ENCODE measurements at places on chromosomes 11 and 22.
A peak's percentile ranks its signal among the peaks of the same experiment; 100 is the strongest.

GRCh38 chr11:123564221-123564620 lies 90.2 kb downstream of the SCN3B start:
- no peak for DNase-seq

DNA sequence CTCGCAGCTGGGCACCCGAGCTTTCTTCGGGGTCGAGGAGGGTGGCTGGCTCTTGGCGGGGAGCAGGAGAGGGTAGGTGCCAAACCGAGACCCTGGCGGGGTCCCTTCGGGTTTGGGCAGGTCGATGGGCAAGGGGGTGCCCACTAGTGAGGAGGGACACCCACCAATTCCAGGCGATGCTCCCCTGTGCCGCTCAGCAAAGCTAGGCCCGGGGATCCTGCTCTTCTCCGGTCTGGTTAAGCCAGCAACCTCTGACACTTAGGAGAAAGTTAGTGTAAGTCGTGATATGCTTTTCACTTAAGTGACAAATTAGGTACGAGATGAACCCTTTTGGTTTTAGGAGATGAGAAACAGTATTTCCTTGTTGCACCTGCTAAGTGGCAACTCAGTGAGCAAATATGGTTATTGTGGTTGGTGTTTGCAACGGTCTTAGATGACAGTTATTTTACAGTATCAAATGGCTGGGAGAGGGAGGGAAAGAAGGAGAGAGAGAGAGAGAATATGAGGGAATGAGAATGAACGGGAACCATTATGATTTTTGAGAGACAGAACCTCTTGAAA lies 565 bp downstream of the NUCB2 start:
- DNase-seq, result no peak

DNA sequence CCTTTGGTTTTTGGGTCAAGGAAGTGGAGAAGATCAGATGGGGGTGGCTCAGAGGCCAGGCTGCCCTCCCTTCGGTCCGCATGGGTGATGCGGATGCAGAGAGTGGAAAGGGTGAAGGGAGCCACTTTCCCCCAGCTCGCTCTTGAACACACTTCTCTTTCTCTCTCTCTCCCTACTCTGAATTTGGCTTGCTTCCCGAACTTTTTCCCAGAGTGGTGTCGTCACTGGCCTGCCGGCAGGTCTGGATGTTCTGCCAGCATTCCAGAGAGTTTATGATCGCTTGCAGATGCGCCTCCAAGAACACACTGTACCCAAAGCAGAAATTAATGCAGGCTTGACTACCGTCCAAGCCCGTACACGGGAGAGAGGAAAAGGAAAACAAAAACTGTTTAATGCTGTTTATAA lies 103.2 kb downstream of the ZBTB16 start:
- peak; percentile 97 for DNase-seq

GRCh38 chr11:133291780-133292179 lies 240.5 kb downstream of the OPCML start:
- DNase-seq, result no peak

- no peak for DNase-seq
Observed at GRCh38 chr22:42623756-42624441, 9.2 kb upstream of the POLDIP3 start.

- DNase-seq, result peak; percentile 70
Observed at GRCh38 chr22:48901324-48901723, 926.3 kb downstream of the BRD1 start.

DNA sequence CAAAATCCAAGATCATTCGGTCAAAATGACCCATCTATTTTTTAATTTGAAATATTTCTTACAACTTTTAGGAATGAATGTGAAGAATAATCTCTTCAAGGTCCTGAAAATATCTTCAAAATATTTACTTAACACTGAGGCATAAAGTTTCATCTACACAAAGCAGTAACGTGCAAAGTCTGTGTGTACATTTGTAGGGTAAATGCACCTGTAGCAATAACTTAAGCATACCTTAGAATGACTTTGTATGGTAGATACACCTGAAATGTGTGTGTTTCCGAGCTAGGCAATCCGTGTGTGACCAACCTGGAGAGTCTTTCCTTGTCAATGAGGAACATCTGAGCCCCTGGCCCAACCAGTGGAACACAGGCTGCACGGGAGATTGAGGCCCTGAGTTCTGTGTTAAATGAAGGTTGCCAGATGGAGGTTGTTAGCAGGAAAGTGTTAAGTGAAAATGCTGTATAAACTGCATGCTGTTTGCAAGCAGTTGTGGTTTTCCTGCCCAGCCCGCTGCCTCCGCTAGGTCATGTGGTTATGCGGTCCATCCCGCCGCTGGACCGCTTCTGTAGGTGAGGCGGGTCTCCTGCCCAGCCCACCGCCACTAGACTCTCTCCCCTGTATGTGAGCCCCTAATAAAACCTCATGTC lies 7.6 kb upstream of the CTR9 start:
- no peak for DNase-seq

GRCh38 chr22:47022475-47022874 lies 260.0 kb downstream of the TBC1D22A start:
- no peak for DNase-seq

GRCh38 chr11:61795876-61796526 lies 3.3 kb downstream of the FEN1 start:
- no peak for DNase-seq

- DNase-seq, result no peak
Observed at GRCh38 chr11:84022695-84023094, 736.5 kb upstream of the CCDC90B start.

- peak; percentile 35 for DNase-seq
Observed at GRCh38 chr11:14500181-14500651, 605 bp upstream of the COPB1 start.

GRCh38 chr11:126476266-126476924 lies 120.9 kb downstream of the ST3GAL4 start:
- no peak for DNase-seq

GRCh38 chr11:14766585-14766984 lies 123.0 kb downstream of the PDE3B start:
- DNase-seq, result no peak

DNA sequence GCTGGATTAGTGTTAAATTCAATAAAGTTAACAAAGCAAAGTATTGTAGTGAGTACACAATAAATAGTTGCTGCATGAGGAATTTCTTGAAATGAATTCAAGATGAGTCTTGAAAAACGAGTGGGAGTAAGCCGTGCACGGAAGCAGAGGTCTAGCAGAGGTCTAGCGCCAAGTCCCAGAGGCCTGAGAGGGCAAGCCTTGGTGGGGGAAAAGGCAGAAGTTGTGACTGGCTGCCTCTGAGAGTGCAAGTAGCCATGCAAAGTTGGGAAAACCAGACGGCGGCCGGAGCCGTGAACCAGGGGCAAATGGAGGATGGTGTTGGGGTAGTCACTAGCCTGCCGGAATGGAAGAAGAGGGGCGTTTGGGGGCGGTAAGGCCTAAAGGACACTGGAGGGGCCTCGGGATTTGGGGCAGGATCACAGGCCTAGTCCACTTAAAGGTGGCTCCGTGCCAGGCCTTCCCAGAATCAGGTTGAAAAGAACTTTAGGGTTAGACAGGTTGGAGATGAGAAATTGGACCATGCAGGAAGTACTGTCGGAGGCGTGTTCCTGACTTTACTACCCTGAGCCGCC lies 379 bp upstream of the SLC3A2 start:
- DNase-seq, result no peak

- DNase-seq, result no peak
Observed at GRCh38 chr11:120354068-120354467, 17.9 kb downstream of the ARHGEF12 start.

- no peak for DNase-seq
Observed at GRCh38 chr11:8477151-8477550, 116.9 kb downstream of the STK33 start.

GRCh38 chr11:13473013-13473722 lies 10.1 kb upstream of the BTBD10 start:
- DNase-seq, result no peak

- no peak for DNase-seq
Observed at GRCh38 chr11:117903505-117904382, 25.5 kb downstream of the TMPRSS13 start.

- no peak for DNase-seq
Observed at GRCh38 chr22:22366537-22366936, 122.0 kb downstream of the VPREB1 start.

GRCh38 chr11:93890391-93891051 lies 40.1 kb upstream of the VSTM5 start:
- DNase-seq, result no peak

GRCh38 chr11:120137611-120138521 lies at the start of gene TRIM29:
Gene TRIM29, minus strand, starts transcription at chr11:120138113. Its CDS starts 82 bp downstream, at chr11:120138031.
- DNase-seq, result peak; percentile 81

DNA sequence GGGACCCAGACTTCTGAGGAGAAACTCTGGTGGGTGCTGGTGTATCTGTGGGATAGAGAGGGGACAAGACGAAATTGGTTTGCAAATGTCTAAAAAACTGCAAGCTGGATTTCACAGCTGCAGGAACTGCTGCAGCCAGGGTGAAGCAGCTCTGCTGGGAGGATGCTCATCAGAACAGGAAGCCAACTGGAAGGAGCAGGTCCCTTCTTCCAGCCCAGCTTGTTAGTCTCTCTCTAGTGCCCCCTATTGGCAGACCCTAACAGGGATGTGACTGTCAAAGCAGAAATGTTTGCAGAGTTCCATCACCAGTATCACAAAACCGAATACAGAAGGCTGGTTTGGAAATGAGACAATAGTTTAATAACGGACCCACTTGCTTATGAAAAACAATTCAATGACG lies 74.8 kb upstream of the SLC22A12 start:
- no peak for DNase-seq

DNA sequence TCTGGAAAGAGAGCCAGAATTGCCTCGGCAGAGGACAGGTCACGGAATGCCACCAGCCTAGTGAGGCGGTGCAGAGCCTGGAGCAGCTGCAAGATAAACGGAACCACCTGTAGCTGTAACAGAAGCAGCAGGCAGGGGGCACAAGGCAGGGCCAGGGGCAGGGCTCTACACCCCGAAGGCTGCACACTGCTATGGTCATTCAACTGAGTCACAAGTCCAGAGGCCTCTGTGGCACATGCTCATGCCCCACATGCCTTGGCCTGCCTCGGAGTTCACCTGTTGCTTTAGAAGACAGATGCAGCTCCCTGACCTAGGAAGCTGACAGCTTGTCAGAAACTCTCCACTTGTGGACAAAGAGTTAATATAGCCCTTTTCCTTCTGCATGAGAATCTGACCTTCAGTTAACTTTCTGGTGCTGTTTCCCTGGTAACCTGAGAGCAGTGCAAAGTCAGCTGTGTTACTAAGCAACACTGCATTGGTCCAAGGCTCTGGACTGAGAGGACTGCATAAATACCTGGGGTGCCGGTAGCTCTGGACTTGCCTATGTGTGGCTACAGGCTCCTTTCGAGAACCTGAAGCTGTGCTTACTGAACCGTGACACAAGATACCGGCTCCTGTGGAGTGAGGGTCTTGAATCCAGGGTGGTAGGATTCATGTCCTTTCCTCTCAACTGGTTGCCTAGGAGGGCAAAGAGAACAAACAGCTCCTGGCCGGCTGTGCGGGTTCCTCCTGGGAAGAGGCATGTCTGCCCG lies 10.5 kb downstream of the COMMD9 start:
- DNase-seq, result no peak

GRCh38 chr11:112159098-112160065 lies 4.5 kb downstream of the IL18 start:
- no peak for DNase-seq

- no peak for DNase-seq
Observed at GRCh38 chr11:126072141-126072741, 9.6 kb upstream of the CDON start.

DNA sequence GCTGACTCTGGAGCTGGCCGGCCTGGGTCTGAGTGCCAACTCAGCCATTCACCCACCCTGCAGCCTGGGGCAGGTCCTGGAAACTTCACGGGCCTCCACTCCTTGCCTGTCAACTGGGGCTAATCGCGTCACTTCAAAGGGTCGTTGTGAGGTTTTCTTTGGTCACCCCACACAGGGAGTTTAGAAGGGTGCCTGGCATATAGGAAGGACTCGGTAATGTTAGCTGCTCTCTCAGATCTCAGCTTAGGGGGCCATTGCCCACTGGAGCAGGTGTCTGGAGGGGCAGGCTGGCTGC lies 7.3 kb downstream of the INCENP start:
- DNase-seq, result no peak

DNA sequence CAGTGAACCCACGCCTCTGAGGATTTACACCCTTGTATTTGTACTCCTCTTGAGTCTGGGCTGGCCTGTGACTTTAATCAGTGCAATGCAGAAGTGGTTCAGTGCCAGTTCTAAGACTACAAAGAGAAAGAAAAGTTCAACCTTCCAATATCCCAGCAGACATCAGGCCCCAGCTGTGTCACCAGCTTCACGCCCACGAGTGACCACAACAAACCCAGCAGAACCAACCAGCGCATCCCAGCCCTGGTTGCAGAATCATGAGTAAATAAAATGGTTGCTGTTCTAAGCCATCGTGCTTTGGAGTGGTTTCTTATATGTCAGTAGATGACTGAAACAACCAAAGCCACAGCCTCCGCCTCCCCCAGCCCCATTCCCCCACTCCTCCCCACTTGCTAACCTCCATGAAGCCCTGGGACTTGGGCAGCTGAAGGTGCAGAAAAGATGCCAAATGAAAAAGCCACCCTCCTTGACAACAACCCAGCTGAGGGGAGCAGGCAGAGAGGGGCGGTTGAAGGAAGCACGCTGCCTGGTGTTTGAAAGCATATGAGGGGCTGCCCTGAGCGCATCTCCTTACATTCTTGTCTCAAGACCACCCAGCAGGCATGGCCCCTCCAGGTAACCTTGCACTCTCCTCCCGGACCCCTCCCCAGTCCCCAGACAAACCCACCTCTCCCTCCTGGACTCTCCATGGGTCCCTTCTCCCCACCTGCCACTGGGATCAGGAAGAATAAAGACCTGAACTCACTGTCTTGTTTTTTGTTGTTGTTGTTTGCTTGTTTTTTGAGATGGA lies 20.9 kb downstream of the TSKU start:
- DNase-seq, result no peak

DNA sequence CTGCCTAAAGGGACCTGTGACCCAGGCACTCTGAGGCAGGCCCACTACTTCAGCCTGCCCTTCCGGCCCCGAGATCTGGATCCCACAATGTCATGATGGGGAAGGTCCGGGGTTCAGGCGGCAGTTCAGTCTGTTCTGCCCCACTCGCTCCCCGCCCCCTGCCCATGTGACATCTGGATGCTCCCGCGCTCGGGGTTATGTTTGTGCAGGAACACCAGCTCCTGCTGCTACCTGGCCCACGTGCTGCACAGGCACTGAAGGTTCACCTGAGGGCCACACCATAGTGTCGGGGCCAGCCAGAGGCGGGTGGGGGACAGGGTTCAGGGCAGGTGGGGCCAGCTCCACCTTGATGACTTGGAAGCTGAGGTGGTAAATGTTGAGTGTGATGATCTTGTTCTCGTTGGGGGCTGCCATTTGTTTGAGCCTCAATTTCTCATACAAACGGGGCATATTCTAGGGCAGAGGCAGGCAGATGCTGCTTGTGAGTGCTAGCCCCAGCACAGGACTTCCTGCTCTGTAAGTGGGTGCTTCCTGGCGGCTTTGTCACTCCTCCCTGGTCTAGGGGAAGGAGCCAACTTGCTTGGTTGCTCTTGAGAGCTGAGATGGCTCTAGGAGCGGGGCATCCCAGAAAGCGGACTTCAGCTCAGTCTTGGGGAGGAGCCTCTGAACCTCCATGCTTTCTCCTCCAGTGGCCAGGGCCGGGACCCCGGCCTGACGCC lies 4.4 kb upstream of the SIPA1 start:
- no peak for DNase-seq

Data from lower leg skin (tissue), 4 donors.